ENCODE measurements at places on chromosomes 3 and 15.

- DNase-seq = no peak
These were observed 105.2 kb downstream of the RPLP1 start for GRCh38 chr15:69557707-69558409.

GRCh38 chr3:113897373-113897777 lies 50.4 kb upstream of the ZDHHC23 start:
- DNase-seq = no peak

DNA sequence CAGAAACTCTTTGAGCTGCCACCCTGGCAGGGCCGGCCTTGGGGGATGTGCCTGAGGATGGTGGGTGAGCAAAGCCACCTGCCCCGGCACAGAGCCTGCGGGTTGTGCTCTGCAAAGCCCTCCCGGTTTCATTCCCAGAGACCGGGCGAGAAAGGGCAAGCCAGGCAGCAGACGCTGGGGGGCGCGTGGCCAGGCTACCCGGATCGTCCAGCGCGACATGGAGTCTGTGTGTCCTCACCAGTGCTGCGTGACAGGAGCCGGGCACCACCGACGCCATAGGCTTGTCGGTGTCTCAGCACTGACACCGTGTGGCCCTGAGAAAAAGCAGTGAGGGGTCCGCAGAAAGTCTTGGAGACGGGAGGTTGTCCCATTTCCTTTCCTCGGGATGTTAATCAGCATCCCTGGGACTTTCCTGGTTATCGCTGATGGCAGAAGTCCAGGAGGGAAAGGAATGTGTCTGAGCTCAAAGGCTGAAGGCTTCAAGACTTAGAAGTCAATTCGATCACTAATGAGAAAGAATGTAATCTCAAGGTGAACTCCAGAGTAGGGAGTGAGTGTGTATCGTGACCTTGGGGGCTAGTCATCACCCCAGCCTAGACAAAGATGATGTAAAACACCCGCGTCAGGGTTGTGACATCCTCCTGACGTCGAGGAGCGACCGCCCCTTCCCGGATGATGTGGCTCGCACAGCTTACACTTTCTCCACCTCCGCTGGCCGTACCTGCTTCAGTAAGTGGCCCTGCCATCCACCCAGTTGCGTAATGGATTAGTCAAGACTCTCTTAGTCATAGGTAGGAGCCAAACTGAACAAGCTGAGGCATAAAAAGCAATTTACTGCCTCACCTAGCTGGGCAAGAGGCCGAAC lies 36.3 kb upstream of the PLA2G4E start:
- no peak for DNase-seq

DNA sequence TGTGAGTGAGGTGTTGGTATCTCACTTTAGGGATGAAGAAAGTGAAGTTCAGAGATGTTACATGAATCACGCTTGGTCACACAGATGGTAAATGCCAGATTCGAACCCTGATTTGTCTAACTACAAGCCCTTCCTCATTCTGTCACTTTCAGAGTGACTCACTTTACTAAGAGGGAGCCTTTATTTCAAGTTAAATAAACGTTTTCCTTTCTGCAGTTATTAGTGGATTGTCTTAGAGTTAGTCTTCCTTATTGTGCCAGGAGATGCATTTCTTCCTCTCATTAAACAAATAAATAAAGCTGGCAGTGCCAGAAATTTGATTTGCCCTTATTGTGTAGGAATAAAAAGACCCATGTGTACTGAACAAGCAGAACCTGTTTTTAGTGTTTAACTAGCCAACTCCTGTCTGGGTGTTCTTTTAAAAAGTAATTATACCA lies 162.5 kb downstream of the AKAP13 start:
- DNase-seq = no peak

GRCh38 chr3:114856835-114857234 lies 290.3 kb downstream of the ZBTB20 start:
- no peak for DNase-seq

- DNase-seq = no peak
These were observed 29.3 kb downstream of the LIMD1 start for GRCh38 chr3:45623846-45624245.

DNA sequence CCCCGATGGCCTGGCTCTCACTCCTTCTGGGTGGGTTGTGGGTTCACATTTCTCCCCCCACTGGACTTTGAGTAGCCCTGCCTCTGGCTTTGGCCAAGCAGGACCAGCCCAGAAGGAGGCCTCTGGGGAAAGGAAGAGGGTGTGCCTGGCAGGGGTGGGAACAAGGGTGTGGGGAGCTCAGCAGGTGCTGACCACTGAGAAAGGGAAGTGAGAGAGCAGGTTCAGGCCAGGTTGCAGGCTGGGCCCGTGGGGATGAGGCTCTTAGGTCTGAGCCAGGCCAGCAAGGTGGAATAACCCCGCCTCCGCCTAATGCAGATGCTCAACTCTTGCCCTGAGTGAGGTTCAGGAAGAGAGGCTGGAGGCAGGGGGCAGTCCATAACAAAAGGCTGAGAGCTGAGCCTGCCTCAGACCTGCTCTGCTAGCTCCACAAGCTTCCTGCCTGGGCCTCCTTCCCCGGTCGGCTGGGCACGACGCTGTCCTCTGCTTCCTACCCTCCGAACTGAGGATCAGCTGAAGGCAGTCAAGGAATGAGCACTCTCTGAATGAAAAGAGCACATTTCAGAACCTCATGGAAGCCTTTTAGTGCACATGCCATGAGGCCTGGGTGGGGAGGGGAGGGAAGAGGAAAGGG lies 82.7 kb downstream of the TLE3 start:
- no peak for DNase-seq

GRCh38 chr3:153631102-153631501 lies 469.1 kb downstream of the RAP2B start:
- DNase-seq = no peak

DNA sequence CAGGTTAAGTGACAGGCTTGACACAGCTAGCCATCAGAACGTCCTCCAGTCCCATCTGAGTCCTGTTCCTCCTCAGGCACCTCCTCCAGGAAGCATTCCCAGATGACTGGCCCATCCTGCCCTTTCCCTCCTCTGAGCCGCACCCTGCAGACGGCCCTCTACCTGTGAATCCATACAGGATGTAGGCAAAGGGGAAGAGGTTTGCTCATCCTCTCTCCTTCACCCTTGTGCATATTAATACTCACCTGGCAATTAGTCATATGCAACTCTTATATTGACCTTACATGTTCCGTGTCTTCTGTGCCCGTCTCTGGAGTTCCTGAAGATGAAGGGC lies 61.9 kb downstream of the SMAD3 start:
- no peak for DNase-seq

DNA sequence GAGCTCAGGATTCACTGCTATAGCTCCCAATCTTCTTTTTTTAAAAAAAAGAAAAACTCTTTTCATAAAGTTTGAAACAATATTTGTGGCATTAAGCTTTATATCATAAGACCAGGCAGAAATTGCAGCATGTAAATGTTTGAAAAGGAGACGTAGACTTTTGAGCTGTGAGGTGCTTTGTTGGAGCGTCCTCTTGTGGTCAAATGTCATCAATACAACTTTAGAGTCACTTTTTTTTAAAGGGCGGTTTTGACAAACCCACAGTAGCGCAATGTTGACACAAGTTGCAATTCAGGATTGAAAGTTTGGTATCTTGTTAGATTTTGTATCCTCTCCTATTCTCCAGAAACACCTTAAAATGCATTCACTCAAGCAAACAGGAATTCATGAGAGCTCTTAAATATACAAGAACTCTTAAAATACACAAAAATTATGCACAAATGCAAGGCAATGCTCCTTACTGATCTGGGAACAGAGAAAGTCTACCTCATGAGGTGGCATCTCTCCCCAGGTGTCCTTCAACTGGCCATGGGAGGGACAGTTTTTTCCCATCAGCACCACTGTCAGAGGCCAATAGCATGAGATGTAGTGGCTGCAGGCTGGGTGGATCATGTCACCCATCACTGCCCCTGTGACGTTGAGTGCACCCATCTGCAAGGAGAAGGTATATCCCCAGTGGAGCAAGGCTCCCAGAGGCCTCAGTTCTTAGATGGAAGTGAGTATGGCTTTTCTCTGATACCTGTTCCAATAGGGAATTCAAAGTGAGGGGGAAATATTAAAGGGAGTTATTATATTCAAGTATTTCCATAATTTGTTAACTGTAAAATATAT lies 70.7 kb downstream of the ANXA2 start:
- DNase-seq = no peak

DNA sequence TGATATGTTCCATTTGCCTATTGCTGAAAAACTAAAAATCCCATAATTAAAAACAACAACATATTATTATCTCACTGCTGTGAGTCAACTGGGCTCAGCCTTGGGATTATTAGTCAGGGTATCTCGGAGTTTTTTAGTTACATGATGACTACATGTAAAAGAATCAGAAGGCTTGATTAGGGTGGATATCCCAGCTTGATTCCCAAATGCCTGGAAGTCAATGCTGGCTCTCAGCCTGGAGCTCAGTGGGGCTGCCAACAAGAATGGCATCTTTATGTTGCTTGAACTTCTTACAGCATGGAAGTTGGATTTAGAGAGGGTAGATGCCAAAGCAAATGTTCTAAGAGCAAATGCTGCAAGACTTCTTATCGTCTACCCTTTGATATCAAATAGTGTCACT lies 278.5 kb downstream of the PLOD2 start:
- no peak for DNase-seq

DNA sequence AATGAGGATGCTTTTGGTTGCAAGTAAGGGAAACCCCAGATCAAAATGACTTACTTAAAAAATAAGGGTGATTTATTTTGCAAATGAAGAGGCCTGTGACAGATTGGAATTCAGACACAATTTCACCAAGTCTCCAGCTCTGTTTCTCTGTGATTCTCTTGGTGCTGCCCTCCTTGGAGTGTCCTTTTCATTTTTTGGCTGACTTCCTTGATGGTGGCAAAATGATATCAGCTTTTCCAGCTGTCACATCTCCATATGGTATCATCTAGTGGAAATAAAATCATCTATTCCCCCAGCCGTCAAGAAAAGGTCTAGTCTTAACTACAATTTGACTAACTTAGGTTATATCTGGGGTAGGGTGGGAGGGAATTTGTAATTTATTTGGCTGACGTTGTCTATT lies 68.5 kb upstream of the SLC25A26 start:
- DNase-seq = no peak
